T-cell (primary cell): ENCODE measurements at places on chromosomes 1 and 21. TPM values are rescaled to one million over a fixed set of nuclear protein-coding genes. Genes with fewer than 3 reads are reported as not detected.

Gene ARHGEF10L
- total RNA-seq = not detected

Gene C1QC
- 0.96 TPM for total RNA-seq

Gene PSMG1
- total RNA-seq = 18.1 TPM

Gene TESK2
- 6.7 TPM for total RNA-seq

Gene PGBD5
- not detected for total RNA-seq
